ENCODE measurements at places on chromosomes 12 and 14. TPM values are rescaled to one million over a fixed set of nuclear protein-coding genes. Genes with fewer than 3 reads are reported as not detected.

Gene SYT1
- 0.45 TPM for total RNA-seq

- DNase-seq = peak; percentile 48
Measured at GRCh38 chr12:121465921-121466793, 66.2 kb downstream of the RNF34 start.

GRCh38 chr14:54653712-54654469 is 87.0 kb downstream of the SAMD4A start:
- DNase-seq = peak; percentile 77

DNA sequence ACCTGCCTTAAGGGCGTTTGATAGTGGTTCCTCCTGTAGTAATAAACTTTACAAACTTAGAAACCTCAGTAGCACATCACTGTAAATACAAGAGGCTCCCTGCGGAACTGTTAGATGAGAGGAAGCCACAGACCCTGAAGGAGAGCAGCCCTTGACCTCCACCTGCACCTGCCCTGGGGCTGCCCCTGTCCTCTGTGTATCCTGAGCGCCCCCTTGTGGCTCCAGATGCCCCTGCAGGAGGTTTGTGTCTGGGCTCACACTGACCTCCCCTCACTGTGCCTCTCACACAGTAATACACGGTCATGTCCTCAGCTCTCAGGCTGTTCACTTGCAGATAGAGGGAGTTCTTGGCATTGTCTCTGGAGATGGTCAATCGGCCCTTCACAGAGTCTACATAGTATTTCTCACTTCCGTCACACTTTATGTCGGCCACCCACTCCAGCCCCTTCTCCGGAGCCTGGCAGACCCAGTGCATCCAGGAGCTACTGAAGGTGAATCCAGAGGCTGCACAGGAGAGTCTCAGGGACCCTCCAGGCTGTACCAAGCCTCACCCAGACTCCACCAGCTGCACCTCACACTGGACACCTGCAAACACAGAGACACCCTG is 1059.8 kb downstream of the TMEM121 start:
- DNase-seq = peak; percentile 46

GRCh38 chr14:103341250-103342129 is 7.5 kb downstream of the EIF5 start:
- no peak for DNase-seq

DNA sequence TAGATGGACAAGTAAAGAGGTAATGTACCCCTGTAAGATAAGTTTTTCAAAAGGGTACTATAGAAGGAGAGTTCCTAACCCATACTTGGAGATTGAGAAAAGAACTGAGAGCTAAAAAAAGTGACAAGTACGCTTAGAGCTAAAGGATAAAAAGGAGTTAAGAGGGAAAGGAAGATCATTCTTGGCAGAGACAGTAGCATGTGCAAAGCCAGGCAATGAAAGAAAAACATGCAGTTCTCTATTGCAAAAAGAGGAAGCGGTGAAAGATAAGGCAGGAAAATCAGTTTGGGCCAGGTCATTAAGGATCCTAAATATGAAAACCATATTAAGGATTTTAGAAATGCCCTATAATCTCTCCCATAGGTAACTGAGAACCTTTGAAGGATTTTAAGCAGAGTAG is 500.4 kb upstream of the GARIN6 start:
- no peak for DNase-seq

- DNase-seq = peak; percentile 78
Measured at GRCh38 chr12:96198965-96199364, 4.8 kb downstream of the ELK3 start.

DNA sequence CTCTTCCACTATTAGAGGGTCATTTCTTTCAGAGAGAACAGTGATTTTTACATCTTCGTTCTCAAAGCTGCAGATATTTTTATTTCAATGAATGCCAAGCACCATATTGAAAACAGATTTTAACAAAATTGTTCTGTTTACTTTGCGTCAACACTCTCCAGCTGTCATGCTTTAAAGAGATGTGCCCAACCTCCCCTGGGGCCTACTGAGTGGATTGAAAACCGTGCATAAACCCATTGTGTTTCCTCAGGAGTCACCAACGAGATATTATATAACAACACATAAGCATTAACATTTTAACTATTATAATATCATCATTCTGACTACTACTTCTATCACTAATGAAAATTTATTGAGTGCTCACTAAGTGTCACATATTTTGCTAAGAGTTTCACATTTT is 81.6 kb downstream of the MYF5 start:
- no peak for DNase-seq

Gene SH2B3
- total RNA-seq = 41.9 TPM

- no peak for DNase-seq
Measured at GRCh38 chr12:132065609-132066344, 78.3 kb downstream of the DDX51 start.

- DNase-seq = no peak
Measured at GRCh38 chr14:39957987-39958386, 525.8 kb upstream of the FBXO33 start.

Gene FAM90A1
- 0.17 TPM for total RNA-seq

DNA sequence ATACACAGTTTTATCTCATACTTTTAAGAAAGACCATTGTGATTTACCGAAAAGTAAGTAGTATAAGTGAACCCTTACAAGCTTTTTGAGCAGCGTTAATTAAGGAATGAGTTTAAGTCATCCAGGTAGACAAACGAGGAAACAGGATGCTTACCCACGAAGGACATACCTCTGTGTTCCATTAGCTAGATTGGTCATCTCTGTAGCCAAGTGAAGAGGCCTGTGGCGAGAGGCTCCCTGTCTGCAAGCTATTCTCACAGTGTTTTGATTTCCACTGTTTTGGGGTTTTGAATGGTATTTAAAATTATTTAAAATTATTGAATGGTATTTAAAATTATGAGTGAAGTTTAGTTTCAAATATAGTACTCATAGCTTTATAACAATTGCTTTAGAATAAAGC is 342.1 kb upstream of the RGS6 start:
- no peak for DNase-seq

GRCh38 chr12:109432842-109433304 is 44.2 kb downstream of the KCTD10 start:
- DNase-seq = peak; percentile 87

- peak; percentile 38 for DNase-seq
Measured at GRCh38 chr14:81137316-81137715, 83.4 kb downstream of the GTF2A1 start.

DNA sequence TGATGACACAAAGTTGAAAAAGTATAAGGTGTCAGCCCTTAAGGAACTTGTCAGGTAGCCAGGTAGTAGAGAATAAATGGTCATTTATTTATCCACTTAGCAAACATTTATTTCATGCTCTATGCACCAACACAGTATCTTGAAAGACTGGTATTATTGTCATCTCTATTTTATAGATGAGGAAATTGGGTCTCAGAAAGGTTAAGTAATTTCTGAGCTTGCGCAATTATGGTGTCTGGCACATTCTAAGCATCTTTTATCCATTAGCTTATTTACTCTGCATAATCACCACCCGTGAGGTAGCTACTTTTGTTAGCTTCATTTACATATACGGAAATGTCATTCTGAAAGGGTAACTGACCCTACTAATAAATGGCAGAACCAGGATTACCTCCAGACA is 2.5 kb upstream of the UTP20 start:
- no peak for DNase-seq

GRCh38 chr12:6563448-6564050 is 4.5 kb downstream of the NOP2 start:
- peak; percentile 50 for DNase-seq

DNA sequence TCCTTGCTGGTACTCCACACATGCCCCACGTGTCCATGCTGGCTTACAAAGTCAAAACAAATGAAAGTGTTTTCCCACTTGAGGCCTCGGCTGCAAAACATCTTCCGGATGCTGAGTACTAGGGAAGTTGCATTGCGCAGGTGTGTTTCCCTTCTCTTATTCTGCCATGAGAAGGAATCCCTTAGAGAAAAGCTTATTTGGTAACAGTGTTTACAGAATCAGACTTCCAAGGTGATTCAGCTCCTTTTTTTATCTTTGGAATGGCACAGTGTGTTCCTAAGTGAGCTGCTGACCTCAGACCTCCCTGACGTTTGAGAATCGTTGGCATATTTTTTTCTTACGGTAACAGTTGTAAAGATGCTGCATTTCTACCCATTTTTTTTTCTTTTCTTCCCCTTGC is 211.3 kb downstream of the ESR2 start:
- DNase-seq = no peak

GRCh38 chr14:31051511-31051910 is 25.3 kb upstream of the STRN3 start:
- no peak for DNase-seq

GRCh38 chr12:92340441-92341064 is 194.9 kb upstream of the BTG1 start:
- DNase-seq = no peak

- DNase-seq = no peak
Measured at GRCh38 chr12:1790444-1790843, 29.9 kb upstream of the LRTM2 start.

GRCh38 chr14:58354808-58355207 is 40.9 kb upstream of the TOMM20L start:
- no peak for DNase-seq

Gene MYF5
- total RNA-seq = not detected

Gene PLCZ1
- not detected for total RNA-seq

Gene ART4
- not detected for total RNA-seq

Gene IKZF4
- 0.12 TPM for total RNA-seq

GRCh38 chr14:41607966-41608663 is 1.4 kb downstream of the LRFN5 start:
- peak; percentile 44 for DNase-seq

DNA sequence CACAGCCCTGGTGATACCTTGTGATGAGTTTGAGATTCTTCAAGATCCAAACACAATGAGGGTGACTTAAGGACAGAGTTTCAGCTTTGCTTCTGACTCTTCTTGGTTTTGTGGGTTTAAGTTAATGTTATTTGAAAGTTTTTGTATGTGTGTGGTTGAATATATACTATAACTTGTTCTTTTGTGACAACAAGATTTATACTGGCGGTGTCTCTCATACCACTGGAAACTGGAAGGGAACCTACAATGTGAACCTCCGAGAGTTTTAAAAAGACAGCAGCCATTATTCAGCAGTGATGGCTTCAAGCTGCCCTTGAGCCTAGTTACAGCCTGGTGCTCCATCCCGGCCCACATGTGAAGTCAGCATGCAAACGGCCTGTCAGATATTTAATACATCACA is 87.9 kb upstream of the IGF1 start:
- DNase-seq = peak; percentile 17

- peak; percentile 82 for DNase-seq
Measured at GRCh38 chr12:32877601-32878459, 18.7 kb downstream of the PKP2 start.

- DNase-seq = no peak
Measured at GRCh38 chr12:57718641-57719528, 19.7 kb downstream of the AGAP2 start.

GRCh38 chr14:32038876-32039275 is 38.2 kb upstream of the ARHGAP5 start:
- peak; percentile 50 for DNase-seq

Measured in Daoy (cell line).